ENCODE measurements at places on chromosomes 12 and 14. TPM values are rescaled to one million over a fixed set of nuclear protein-coding genes. Genes with fewer than 3 reads are reported as not detected.

DNA sequence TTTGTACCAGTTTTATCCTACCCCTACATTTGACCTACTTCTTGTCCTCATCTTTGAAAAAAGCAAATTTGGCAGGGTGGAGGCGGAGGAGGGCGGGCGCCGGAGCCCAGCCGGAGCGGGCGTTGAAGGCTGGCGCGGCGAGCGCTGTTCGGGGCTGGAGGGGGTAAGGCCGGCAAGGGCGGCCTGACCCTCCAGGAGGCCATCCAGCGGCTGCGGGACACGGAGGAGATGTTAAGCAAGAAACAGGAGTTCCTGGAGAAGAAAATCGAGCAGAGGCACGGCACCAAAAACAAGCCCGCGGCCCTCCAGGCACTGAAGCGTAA lies 27.2 kb downstream of the FBXO34 start:
- no peaks in the 10 kb centered on the region for H3K27me3 ChIP-seq
- H3K4me3 ChIP-seq: no peak overlapping the region
- H3K27ac ChIP-seq: no peak overlapping the region
- H3K36me3 ChIP-seq: peaks cover 12% of the 10 kb centered on the region
- no peak for DNase-seq

- no peaks in the 10 kb centered on the region for H3K27me3 ChIP-seq
- H3K27ac ChIP-seq: peak overlapping the region; percentile 24
- peaks cover 34% of the 10 kb centered on the region for H3K4me1 ChIP-seq
- no peak overlapping the region for H3K4me3 ChIP-seq
- DNase-seq: no peak
Observed at GRCh38 chr14:102633906-102634595, 41.6 kb downstream of the RCOR1 start.

CCDC175 gene
- not detected for total RNA-seq

IPO8 gene
- total RNA-seq: 63.0 TPM

DACT1 gene
- total RNA-seq: 1.4 TPM

All from naive thymus-derived CD8-positive, alpha-beta T cell (primary cell).